Pulmonary artery endothelial cell (primary cell): ENCODE measurements at places on chromosomes 16 and 17. TPM values are rescaled to one million over a fixed set of nuclear protein-coding genes. Genes with fewer than 3 reads are reported as not detected.

GRCh38 chr16:85616607-85617321 is 3.6 kb downstream of the GSE1 start:
- DNase-seq, result no peak

DNA sequence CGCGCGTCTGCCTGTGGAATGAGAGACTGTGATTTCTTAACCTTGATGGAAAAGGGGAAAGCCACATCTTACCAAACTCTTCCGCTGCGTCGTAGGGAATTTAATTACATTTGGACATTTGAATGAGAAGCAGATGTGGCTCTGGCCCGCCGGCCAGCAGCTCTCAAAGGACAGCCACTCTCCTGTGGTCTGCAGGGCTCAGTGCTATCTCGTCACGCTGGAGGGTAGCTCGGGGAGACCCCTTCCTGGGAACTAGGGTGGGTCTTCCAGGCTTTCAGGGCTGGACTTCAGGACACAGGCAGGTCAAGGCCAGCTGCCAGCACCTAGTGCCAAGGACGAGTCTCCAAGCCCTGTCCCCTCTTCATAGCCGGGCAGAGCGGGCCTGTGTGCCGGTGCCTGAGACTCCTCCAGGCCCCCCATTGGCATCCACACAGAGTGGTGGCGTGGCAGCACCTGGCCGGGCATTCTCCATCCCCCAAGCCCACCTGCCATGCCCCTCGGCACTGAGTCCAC is 15.9 kb upstream of the TBX2 start:
- no peak for DNase-seq

DNA sequence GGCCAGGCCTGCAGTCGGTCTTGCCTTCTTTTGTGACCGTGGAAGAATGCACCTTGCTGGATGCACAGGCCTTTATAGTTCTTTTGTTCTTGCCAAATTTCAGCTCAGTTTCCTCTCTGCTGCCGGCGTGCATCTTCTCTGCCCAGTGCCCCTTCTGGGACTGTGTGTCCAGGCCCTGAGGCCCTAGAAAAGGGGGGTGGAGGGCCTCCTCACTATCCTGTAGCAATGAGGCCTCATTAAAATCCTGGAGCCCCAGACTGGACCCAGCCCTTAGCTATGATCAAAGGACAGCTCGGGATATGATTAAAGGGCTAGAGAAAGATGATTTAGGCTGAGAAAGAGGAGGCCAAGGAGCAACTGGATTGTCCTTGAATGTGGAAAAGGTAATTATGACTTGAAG is 229.8 kb downstream of the SEC14L1 start:
- no peak for DNase-seq

MYH8 gene
- total RNA-seq, result not detected in 2 replicates

GRCh38 chr17:16439303-16439791 is 24.0 kb downstream of the TRPV2 start:
- no peak for DNase-seq

DNA sequence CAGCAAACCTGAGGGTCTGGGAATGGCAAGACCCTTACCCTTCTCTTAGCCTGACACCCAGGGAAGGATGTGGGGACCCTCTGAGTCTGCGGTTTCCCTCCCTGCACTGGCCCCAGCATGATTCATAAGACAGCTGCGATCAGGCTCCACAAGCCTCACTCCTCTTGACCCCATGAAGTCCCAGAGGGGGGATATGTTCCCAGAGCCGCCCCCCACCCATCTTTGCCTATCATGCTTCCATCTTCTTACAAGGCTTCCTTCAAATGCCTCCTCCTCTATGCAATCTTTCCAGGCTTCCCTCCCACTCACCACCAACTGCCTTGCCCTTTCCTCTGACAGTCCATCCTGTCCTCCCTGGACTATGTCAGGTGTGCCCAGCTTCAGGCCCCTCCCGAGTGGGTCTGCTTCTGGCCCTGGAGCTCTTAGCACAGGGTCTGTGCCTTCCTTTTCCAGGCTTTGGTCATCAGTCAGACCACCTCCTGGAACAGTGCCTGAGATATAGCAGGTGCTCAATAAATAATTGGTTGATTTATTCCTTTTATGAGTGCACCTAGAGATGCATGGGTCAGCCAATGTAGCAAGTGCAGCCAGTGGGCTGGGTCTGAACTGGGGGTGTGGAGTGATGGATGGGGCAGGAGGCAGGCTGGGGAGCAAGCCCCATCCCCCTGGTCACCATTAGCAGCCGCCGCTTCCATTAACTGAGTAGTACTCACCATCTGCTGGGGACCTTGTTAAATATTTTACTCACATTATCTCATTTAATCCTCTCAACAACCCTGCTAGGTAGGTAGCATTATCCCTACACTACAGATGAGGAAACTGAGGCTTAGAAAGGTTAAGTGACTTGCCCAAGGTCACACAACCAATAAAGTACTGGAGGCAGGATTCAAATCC is 8.4 kb downstream of the DLX3 start:
- DNase-seq, result no peak

EXOC3L1 gene
- 1.1 and 2.2 TPM in 2 replicates for total RNA-seq

CD300E gene
- not detected in 2 replicates for total RNA-seq

GRCh38 chr16:82341146-82341669 is 171.2 kb upstream of the MPHOSPH6 start:
- no peak for DNase-seq

RND2 gene
- 0.35 and 0.46 TPM in 2 replicates for total RNA-seq

NEUROD2 gene
- not detected in 2 replicates for total RNA-seq

SUMO2 gene
- total RNA-seq, result 140 and 143 TPM in 2 replicates

CCDC154 gene
- 0.11 and 0.13 TPM in 2 replicates for total RNA-seq

AKAP10 gene
- 16.9 and 25.1 TPM in 2 replicates for total RNA-seq

- DNase-seq, result no peak
Observed at GRCh38 chr17:68368387-68368786, 77.1 kb downstream of the ARSG start.

- no peak for DNase-seq
Observed at GRCh38 chr16:83676086-83676485, 131.7 kb upstream of the HSBP1 start.

GRCh38 chr17:76207275-76208059 is 32.8 kb downstream of the RNF157 start:
- no peak for DNase-seq

GRCh38 chr17:1947229-1947742 is 77.8 kb downstream of the RTN4RL1 start:
- no peak for DNase-seq

RETREG3 gene
- total RNA-seq, result 52.4 and 54.0 TPM in 2 replicates

DNA sequence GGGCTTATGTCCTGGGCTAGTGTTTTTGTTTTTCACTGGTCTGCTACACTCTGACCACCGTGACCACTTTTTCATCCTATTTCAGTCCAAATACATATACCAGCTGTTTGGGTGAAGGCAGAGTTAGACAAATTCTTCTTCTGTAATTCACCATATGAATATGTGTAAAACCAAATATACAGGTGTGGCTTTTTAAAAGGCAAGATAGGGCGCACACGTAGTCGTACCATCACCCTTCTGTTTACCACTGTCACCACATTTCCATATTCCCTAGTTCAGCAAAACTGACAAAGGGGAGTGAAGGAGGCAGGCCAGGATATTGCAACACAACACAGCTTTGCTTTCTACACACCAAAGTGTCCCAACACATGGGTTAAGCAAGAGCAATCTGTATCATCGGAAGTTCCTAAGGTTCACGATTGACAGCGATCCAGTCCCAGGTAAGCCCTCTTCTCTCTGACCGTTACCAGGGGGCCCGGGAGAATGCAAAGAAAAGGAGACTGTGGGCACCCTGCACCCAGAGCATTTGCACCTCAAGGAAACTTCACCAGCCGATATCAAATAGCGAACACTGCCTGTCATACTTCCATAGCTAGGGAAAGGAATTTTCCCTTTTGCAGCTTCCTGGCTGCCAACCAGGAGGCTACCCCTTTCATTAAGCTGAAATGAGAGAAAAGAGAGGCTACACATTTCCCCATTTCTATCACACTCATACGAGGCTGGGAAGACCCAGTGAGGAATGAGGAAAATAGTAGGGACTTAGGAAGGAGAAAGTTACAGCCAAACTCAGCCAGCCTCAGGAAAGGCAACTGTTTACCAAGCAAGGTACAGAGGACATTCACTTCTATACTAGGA is 23.1 kb downstream of the CREBBP start:
- no peak for DNase-seq

DNA sequence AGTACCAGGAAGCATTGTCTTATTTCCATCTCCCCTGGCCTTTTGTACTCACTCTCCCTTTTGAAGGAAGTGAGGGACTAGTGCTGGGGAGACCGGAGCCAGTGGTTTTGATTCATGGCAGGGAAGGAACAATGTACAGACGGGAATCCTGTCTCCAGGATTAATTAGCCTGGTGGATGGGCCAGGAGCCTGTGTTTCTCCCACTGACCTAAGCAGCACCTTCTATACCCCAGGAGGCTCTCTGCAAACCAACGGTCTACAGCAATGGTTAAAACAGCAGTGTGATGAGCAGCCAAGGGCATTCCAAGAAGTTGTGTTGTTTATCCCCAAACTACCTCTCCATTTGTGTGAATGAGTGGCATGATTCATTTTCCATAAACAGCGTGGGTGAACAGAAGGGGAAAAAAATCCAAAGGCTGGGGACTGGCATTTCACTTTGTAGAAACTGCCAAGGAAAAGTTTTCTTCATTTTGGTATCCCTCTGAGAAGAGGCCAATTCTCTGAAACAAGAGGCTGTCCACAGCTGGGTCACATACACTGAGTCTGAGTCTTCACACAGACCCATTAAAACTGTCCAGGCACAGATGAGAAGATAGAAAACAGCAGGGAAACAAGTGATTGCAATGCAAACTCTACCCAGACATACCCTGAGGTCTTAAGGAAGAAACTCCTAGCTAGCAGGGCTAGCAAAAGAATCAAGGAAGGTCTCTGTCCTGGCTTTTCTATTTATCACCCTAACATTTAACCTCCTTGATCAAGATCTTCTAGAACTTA is 18.1 kb downstream of the ANKFN1 start:
- DNase-seq, result no peak

KRT31 gene
- total RNA-seq, result not detected in 2 replicates

GRCh38 chr17:68594552-68594951 is 6.6 kb downstream of the FAM20A start:
- no peak for DNase-seq

KRTAP2-2 gene
- not detected in 2 replicates for total RNA-seq

GRCh38 chr16:23975293-23975692 is 139.5 kb downstream of the PRKCB start:
- DNase-seq, result no peak

DNA sequence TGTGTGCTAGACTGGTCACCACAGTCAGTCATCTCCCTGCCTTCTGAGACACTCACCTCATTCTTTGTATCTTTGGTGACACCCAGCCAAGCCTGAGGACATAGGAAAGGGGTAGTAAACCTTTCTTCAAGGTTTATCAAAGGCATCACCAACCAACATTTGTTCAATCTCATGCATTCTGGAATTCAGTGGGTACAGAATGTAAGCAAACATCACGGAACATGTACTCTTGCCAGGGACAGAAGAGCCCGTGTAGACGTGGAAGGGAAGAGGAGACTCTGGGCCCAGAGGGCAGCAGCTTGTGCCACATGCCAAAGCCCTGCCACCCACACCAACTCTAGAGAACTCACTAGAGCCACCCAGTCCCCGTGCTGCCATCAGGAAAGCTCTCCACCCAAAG is 4.4 kb downstream of the CACNG4 start:
- no peak for DNase-seq

DNA sequence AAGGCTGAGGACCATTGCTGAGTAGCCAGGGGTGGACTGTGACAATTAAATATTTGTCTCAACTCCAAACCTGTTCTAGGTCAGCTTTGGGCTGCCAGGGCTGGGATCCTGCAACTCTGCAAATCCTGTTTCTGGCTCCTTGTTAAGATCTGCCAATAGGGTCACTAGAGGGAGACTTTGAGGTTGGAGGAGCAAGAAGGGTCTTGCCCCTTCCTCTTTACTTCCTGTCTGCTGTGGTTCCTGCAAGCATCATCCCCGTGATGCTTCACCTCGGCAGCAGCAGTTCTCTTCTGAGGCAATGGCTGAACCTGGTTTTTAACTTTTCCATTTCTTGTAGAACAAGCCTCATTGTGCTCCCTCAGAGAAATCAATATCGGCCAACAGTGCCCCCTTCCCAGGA is 124.6 kb downstream of the IRX5 start:
- DNase-seq, result no peak

- DNase-seq, result no peak
Observed at GRCh38 chr17:47720754-47721533, 12.1 kb upstream of the TBX21 start.

GRCh38 chr16:53098526-53099317 is 43.9 kb downstream of the CHD9 start:
- DNase-seq, result peak; percentile 71

GRCh38 chr17:30379303-30379902 is 676 bp downstream of the CPD start:
- no peak for DNase-seq

- DNase-seq, result no peak
Observed at GRCh38 chr17:61131585-61131984, 268.1 kb upstream of the TBX2 start.

DNA sequence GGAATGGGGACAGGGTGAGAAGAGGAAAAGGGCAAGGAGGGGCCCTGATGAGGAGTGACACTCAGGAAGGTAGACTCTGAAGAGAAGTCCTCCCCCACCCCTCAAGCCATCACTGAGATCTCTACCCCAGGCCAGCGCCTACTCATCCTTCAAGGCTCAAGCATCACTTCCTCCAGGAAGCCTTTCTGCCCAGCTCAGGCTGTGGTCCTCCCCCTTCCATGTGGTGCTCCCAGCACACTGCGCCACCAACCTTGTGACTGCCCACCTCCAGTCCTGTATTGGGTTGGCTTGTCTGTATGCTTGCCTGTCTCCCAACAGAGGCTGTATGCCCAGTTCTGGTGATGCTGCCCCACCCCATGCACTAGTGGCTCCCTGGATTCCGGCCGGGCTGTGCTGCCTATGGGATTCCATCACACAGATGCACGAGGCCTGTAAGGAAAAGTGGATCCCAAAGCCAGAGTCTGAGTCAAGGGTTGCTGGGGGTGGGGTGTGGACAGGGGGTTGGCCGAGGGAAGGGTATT is 19.8 kb upstream of the ZFP90 start:
- DNase-seq, result no peak

GRCh38 chr17:81608605-81609004 is 28.3 kb downstream of the NPLOC4 start:
- no peak for DNase-seq

PLLP gene
- 1.5 and 8.4 TPM in 2 replicates for total RNA-seq

DNA sequence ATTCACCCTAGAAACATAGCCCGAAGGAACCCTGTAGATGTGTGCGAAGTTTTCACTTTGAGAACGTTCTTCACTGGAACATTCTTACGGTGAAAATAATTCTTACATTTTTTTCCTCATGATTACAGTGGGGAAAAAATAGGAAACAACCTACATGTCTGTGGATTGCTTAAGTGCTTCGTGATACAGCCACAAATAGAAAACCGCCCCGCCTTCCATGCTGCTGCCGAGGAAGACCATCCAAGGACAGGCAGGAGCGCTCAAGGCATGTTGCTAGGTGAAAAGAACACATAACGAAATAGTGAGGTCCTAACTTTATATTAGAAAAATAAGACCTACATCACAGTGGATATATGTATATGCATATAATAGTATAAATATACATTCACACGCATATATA is 78.8 kb downstream of the BMERB1 start:
- no peak for DNase-seq

- DNase-seq, result no peak
Observed at GRCh38 chr17:38569701-38570512, 35.8 kb downstream of the SRCIN1 start.

KLHL10 gene
- not detected in 2 replicates for total RNA-seq

ITGB4 gene
- total RNA-seq, result 6.9 and 14.2 TPM in 2 replicates
